LHCN-M2 (cell line): ENCODE measurements at places on chromosomes 5 and 9. TPM values are rescaled to one million over a fixed set of nuclear protein-coding genes. Genes with fewer than 3 reads are reported as not detected.

GRCh38 chr9:7909537-7909936 is 110.0 kb upstream of the DMAC1 start:
- no peak for DNase-seq

GRCh38 chr9:106648799-106649198 is 214.2 kb upstream of the ZNF462 start:
- peak; percentile 43 for DNase-seq

DNA sequence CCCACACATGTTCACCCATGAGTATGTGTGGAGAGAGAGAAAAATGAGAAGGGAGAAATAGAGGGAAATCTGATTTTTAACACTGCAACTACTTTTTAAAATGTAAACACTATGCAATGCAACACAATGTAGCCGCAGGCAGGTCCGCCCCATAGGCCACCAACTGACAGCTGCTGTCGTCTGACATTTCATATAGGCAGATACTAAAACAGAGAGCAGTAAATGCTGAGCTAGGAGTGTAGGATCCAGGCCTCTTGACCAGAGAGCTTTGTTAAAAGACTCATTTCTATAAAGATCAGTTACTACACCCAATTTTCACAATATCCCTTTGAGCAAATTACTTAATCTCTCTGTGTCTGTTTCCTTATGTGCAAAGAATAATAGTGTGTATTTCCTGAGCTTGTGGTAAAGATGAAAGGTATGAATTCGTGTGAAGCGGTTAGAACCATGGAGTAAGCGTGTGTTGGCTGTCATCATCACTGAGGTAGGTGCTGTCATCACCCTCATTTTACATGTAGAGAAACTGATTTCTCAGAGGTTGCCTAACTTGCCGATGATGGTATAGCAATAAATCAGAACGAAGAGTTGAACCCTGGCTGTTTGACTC is 55.2 kb upstream of the PDE8B start:
- no peak for DNase-seq

- no peak for DNase-seq
These were observed 19.7 kb downstream of the GLRA1 start for GRCh38 chr5:151904909-151905308.

DNA sequence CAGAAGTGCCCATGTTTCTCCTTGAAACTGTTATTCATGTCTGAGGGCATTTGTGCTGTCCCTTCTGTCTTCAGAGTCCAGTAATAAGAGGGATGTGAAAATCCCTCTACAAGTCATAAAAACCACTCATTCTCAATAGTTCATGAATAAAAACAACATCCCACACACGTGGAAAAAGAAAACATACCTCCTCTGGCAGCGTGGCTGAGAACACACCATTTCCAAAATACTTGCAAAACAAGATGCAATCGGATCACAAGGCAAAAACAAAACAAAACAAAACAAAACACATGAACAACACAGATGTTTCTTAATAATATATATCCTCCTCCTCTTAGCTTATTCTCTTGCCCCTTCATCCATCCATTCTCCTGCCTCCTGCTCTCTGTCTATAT is 71.0 kb upstream of the EQTN start:
- DNase-seq = no peak

GRCh38 chr9:5895782-5896181 is 5.1 kb downstream of the MLANA start:
- DNase-seq = no peak

- DNase-seq = no peak
These were observed 4.3 kb upstream of the AGPAT2 start for GRCh38 chr9:136691316-136692184.

DNA sequence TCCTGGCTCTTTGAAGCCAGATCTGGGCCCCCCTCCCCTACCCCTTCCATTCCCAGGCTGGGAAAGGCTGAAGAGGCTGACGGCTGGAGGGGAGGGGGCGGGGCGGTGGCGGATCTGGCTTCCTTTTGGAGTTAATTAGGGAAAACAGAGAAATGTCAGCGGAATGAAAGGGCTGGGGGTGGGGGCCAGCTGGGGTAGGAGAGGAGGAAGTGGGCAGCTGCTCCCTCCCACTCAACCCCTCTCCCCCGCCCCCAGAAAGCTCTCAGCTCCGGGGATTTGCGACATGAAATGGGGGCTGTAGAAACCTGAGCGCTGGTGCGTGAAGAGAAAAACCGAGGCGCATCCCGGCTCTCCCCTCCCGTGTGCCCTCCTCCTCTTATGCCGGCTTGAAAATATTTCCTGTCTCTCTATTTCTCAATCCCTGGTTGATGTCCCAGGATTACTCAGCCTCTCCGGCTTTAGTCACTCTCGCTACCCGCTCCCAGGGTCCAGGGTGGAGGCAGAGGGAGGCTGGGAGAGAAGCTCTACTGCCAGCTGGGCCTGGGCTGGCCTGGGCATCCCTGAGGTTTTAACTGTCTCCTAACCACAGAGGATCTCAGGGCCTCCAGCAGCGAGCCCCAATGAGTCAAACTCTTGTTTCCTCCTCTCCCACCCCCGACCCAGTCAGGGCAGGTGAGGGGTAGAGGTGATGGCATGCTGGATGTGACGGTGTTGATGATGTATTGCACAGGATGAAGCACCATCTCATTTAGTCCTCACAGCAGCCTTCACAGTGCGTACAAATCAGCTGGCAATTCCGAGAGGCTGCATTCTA is 20.1 kb downstream of the PCDHGC5 start:
- DNase-seq = peak; percentile 98

GRCh38 chr9:133978226-133978898 is 13.8 kb downstream of the VAV2 start:
- no peak for DNase-seq

- no peak for DNase-seq
These were observed 5.4 kb downstream of the IGIP start for GRCh38 chr5:140130949-140131733.

- DNase-seq = peak; percentile 80
These were observed 3.5 kb upstream of the PDLIM7 start for GRCh38 chr5:177500685-177501522.

DNA sequence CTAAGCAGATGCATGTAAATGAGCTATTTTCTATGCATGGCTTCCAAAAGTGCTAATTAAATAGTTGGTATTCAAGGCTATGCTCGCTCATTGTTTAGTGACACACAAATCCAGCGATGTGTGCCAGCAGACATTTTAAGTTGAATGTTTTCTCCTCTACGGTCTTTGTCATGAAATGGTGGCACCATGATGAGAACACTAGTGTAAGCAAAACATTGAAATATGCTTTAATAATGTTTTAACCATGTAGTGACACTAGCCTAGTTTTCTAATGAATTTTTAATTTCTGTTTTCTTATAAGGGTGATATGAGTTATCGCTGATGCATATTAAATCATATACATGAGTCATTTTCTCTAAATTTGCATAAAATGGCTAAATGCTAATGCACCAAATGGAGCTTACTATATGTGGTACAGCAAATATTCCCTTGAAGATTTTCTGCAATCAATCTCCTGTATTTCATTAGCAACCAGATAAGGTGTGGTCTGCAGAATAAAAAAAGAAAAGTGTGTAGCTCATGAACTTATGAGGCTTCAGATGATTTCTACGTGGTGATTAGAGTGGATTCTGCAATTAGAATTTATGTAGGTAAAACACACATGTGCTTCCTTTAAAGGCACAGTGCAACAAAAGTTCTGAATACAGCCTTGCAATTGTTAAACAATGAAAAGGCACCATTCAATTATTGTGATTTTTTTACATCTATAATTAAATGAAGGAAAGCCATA is 226.6 kb downstream of the MEF2C start:
- no peak for DNase-seq

- DNase-seq = peak; percentile 76
These were observed 113.6 kb upstream of the TSLP start for GRCh38 chr5:110957934-110958333.

DNA sequence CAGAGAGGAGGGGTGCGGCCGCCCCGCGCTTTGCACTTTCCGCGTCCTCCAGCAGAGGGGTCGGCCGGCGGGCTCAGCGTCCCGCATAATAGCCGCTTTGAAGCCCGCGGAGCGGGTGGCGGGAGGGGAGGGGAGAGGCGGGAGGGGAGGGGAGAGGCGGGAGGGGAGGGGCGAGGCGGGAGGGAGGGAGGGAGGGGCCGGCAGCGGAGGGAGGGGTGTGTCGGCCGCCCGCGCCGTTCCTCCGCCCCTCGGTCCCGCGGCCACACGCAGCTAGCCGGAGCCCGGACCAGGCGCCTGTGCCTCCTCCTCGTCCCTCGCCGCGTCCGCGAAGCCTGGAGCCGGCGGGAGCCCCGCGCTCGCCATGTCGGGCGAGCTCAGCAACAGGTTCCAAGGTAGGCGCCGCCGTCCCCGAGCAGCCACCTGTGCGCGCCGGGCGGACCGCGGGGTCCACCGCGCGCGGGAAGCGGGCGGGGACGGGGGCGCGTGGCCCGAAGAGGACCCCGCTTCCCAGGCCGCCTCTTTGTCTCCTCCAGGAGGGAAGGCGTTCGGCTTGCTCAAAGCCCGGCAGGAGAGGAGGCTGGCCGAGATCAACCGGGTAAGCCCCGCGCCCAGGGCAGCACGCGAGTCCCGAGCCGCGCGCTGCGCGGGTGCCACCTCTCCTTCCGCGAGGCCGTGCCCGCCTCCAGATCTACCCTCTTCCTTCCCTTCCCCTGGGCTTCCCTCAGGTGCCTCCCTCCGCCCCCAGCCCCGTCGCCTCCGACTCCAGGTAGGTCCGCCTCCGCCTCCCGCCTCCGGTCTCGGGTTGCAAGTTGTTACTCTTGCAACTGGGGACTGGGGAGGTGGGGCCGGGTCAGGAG is at the start of gene AIF1L:
Gene AIF1L (plus strand): TSS at position 263 of the 857 bp plus-strand sequence. CDS start 99 bp downstream, at position 362.
- no peak for DNase-seq

- no peak for DNase-seq
These were observed 102.3 kb downstream of the PJA2 start for GRCh38 chr5:109307456-109307855.

DNA sequence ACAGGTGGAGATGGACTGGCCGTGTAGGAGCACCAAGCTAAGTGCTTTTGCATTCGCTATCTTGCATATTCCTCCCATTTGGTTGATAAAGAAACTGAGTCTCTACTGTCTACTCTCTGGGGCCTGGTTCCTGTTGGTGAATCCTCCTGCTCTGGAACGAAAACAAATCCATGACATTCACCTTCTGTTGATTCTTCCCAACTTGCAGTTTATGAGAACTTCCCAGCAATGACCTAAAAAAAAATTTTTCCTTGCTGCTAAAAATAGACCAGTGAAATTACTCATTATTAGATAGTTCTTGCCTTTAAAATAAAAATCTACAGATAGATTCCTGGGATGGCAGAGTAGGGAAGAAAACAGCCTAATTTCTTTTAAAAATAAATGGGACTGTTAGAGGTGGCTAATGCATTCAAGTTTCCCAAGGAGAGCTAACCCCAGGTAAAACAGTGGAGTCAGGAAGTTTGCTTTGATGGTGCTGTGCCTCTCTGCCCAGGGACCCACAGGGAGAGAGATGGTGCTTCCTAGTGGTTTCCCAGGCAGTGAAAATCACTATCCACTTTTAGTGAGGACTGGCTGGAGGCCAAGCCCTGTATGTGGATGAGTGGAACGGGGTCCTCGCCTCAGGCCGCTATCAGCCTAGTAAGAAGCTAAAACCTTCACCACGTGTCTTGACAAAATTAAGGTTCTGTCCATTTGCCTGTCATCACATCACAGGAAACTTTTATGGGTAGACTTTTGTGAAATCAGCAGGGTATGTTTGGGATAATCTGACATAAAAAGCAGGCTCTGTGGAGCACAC is 68.4 kb upstream of the NR3C1 start:
- DNase-seq = no peak

GRCh38 chr5:18023275-18023674 is 389.0 kb downstream of the TAF11L14 start:
- DNase-seq = no peak

- peak; percentile 17 for DNase-seq
These were observed 157.7 kb upstream of the POU5F2 start for GRCh38 chr5:93899026-93899600.

DNA sequence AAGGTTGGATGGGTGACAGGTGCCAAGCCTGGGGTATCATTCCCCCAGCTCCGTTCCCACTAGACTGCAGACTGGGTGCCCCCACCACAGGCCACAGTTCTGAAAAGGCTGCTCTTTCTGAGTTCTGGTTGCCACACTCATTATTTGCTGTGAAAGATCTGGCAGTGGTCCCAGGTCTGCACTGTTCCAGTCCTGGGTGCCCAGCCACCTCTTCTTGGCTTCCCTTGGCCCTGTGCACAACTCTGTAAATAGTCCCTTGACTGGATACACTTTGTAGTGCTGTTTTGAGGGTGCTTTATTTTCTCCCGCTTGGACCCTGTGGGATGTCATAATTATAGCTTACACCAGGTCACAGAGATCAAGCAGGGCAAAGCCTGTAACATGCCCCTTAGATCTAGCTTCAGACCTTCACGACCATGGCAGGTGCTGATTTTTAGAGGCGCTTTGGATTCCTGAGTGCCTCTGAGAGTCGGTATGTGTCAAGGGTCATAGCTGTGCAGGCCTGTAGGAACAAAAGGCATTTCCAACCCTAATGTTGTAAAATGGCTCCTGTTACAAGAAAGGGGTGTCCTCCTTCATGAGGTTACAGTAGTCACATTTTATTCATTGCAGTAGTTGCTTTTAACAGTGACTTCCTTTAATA is 344.9 kb downstream of the ICE1 start:
- DNase-seq = no peak

DNA sequence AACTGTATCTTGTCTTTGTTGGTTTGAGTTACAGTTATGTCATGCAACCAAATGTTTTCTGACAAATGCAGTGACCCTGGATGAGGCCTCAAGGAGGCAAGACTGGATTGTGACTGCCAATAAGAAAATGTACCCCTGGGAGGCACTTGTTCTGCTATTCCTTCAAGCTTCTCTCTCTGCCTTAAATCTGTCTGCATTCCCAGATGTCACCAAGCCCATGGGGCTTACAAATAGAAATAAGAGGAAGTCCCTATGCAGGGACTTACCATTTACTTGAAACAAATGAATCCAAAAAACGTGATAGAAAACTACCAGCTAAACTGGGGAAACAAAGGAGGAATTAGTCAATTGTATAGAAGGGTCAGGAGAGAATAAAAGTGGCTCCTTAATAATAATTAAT is 8.2 kb upstream of the PARP8 start:
- no peak for DNase-seq

- DNase-seq = no peak
These were observed 55.7 kb upstream of the MAP3K1 start for GRCh38 chr5:56759521-56760216.

- no peak for DNase-seq
These were observed 21.8 kb upstream of the ORM1 start for GRCh38 chr9:114300846-114301797.

- DNase-seq = peak; percentile 76
These were observed 105.3 kb downstream of the PAX5 start for GRCh38 chr9:36928670-36929349.

- DNase-seq = no peak
These were observed 162.3 kb downstream of the DRD1 start for GRCh38 chr5:175281714-175282113.

PCDHA6 gene
- not detected in 2 replicates for total RNA-seq

GLRA1 gene
- not detected in 2 replicates for total RNA-seq

SLC25A2 gene
- total RNA-seq = 0.17 TPM in 1 of 2 replicates, not detected in the other

PLAC8L1 gene
- not detected in 2 replicates for total RNA-seq

SLC6A7 gene
- total RNA-seq = not detected in 2 replicates

LRRTM2 gene
- under 0.01 and 0.06 TPM in 2 replicates for total RNA-seq

CORO2A gene
- under 0.01 and 0.11 TPM in 2 replicates for total RNA-seq

SV2C gene
- not detected in 2 replicates for total RNA-seq

NKD2 gene
- not detected in 2 replicates for total RNA-seq

GADD45G gene
- 0.92 TPM in 1 of 2 replicates, not detected in the other for total RNA-seq
